Activated CD8-positive, alpha-beta T cell treated with anti-CD3 and anti-CD28 coated beads, Interleukin-2, amount 10 ng/mL, durations not matched to agents 7 days and 5 days (primary cell): ENCODE measurements at places on chromosomes 3 and 15.

DNA sequence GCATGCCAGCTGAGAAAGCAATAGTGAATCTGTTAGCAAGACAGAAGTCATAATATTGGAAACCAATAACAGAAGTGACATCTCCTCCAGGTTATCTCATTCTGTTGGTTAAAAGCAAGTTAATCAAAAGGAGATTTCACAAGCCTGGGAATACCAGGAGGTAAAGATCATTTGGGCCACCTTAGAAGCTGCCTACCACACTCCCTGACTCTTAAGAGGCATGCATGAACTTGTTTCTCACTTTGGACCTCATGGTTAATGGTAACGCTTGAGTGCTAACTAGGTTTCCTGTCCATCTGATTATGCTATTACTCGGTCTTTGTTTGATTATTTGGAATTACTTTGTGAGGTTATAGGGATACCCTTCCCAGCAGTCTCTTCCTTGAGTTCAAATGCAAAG lies 650.8 kb upstream of the SGO1 start:
- DNase-seq, result no peak

GRCh38 chr3:95705786-95706418 lies 1108.5 kb upstream of the EPHA6 start:
- peak; percentile 27 for DNase-seq

DNA sequence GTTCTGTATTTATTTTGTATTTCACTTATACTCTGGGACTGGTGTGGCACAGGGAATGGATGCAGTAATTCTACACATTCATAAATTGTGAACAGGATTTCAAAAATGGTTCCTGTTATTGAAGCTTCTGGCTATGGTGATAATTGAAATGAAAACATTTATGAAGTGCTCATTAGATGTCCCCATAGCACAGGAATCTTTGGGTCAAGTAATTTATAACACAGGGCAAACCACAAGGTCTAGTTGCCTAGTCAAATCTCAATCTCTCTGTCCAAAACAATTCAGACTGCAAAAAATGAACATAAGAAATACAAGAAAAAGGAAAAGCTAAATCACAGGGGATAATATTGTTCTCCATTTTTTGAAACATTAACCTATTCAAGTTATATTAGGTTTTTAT lies 117.5 kb upstream of the PTPRG start:
- DNase-seq, result no peak

DNA sequence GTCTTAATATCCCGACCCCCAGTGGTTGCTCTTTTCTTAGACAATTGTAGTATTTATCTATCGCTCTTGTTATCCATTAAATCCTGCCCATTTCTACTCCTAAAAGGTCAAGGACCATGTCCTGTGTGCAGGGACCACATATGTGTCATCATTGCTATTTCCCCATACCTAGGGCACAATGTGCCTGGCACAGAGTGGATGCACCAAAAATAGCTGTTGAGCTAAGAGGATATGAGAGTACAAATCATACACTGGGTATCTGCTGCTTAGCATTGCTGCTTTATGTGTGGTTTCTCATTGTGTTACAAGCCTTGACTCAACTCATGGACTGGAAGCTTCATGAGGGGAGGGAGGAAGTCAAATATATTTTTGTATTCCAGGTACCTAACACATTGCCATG lies 3.4 kb upstream of the MITF start:
- no peak for DNase-seq

DNA sequence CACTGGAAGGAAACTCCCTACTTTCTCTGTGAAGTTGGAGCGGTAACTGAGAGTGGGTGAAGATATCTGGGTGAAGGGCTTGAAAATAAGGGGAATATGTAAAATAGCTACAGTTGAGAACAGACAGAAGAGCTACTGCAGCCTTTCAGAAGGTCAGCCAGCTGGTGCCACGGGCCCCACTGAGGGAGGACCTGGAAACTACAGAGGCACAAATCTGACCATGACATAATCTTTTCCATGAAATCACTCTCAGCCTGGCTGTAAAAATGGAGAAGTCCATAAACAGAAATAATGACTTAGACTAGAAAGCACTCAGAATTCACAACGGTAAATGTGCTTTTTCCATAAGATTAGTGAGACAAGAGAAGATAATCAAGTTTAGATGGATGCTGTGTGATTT lies 46.4 kb downstream of the ST3GAL6 start:
- DNase-seq, result no peak

- peak; percentile 98 for DNase-seq
Measured at GRCh38 chr15:97960364-97961066, at the start of gene ARRDC4. ARRDC4 (plus strand) TSS chr15:97960703; CDS start chr15:97960862, 159 bp downstream.

DNA sequence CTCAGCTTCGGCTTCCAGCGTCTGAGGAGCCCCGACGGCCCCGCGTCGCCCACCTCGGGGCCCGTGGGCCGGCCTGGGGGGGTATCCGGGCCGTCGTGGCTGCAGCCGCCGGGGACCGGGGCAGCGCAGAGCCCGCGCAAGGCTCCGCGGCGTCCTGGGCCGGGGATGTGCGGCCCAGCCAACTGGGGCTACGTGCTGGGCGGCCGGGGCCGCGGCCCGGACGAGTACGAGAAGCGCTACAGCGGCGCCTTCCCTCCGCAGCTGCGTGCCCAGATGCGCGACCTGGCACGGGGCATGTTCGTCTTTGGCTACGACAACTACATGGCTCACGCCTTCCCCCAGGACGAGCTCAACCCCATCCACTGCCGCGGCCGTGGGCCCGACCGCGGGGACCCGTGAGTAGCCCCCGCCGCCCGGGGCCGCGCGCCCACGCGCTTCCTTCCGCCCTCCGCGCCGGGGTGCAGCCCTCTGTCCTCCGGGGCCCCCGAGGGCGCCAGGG lies 462 bp downstream of the EDEM1 start:
- DNase-seq, result peak; percentile 59

GRCh38 chr15:71050461-71050860 lies 64.8 kb upstream of the THSD4 start:
- DNase-seq, result no peak

GRCh38 chr3:14477311-14477935 lies 62.7 kb downstream of the GRIP2 start:
- no peak for DNase-seq

DNA sequence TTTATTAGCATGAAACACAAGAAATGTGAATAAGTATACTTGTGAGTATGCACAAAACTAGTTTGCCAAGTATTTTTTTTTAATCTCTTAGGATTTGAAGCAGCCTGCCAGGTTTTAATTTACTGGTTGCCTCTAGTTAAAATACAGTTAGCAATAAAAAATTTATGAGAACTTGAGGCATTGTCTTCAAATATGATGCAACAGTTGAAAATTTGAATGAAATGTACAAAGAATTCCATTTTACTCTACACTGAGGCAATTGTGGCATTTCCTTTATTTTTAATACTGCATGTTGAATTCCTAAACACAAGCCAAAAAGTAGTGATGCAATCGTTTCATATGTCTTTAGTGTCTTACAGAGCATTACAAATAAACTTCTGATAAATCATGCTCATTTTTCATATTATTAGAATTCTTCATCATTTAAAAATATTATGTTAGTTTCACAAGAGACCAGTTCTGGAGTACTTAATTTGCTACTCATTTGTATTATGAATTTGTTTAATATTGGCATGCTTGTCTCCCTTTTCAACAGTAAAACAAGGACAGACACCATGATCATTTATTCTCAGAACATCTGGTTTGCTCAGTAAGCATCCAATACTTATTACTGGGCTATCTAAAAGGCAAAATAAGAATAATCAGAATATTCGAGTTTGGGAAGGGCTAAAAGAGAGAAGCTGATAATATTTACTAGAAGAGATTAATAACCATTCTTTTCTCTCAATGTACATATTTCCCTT lies 124.8 kb upstream of the PTX3 start:
- DNase-seq, result no peak

DNA sequence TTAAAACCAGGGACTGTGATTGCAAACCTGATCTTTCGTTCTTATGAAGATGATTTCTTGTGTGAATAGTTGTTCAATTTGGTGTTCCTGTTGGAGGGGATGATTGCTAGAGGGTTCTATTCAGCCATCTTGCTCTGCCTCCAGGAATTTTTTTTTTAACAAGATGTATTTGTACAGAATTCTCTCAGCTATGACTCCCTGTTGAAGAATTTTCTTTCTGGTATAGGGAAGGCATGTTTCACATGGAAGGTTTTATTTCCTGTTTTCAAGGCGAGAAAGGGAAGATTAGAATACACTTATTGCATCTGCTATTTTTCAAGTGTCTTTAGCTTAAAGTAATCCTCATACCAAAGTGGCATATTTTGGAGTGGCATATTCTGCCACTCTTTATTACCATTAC lies 5.6 kb upstream of the LRRC34 start:
- DNase-seq, result no peak

DNA sequence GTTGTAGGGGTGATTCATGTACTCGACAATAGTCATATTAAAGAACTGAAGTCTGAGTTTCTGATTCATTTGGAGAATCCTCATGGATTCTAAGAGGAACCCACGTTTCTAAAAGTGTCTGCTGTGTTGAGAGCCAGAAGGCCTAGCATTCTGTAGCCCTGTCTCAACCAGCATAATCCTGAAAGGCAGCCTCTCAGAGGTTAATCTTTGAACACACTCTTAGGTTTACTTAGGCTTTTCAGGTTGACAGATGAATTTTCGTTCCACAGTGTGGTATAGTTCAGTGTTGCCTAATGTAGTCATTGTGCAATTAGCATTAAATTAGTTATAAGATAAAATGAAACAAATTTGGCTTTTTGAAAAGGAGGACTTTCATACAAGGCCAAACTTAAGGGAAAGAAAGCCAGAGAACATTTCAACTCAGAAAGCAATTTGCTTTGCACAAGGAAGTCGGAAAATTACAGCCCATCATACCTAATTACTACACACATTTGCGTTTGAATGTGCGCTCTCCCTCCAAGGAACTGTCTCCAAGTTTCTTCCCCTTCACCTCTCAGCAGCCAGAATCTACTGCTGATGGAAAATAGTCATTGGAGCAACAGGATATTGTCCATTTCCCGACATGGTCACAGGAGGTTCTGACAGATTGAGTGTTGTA lies 42.0 kb downstream of the AGBL1 start:
- DNase-seq, result no peak

DNA sequence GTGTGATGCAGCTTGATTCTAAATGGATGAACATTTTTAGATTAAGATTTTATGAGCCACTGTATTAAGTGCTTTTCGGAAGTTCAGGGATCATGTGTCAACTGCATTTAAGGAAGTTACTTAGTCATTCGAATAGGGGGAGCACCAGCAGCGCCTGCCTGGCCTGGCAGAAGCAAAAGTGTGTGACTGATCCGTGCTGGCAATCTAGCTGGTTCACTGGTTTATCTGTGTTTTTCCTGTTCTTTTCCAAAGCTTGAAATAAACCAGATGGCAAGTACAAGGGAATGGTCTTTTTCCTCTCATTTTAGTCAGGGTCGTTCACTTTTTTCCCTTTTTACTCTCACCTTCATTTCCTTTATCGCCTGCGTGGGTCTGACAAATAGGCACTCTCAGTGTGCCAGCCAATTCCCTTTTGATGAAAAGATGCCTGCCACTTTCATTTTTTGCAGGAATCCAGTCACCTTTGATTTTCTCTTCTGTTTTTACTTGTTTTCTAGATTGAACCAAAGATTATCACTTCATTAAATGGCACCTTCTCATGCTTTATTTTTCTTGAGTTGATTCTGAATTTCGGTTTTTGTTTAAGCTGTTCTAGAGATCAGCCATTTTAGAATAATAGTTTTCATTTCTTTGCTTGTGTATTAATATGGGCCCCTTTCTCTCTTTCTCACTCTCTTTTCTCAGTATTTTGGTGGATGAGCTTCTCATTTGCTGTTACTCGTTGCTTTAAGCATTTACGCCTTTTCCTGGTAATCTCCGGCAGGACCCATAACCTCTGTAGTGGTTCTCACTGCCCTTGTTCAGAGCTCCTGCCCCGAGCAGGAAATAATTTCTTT lies 2.8 kb downstream of the ABHD2 start:
- peak; percentile 51 for DNase-seq

DNA sequence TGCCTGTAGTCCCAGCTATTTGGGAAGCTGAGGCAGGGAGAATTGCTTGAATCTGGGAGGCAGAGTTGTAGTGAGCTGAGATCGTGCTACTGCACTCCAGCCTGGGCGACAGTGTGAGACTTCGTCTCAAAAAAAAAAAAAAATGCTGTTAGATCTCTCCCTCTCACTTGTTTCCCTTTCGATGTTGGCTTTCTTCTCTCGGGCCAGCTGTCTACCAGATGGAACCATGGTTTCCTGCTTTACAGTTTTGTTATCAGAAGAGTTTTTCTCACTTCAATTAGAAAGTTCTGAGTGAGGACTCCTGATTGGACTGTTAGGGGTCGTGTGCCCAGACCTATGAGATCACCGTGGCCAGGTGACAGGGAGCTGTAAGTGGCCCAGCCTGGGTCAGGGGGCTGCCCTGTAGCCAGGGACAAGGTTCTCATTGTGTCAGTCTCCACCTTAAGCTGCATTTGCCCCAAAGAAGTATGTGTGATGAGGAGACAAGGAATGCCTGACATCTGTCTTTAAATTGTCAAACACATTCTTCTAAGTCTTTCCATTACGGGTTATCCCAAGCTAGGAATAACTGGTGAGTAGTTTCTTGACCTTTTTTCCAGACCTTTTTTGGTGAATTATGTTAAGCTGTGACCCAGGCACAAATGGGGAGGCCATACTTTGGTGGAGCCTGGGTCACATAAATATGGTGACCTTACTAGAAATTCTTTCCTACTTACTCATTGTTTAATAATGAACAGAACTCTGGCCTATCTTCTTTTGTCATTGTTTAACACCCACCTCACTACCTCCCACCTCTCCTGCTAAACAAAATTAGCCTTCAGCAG lies 25.2 kb downstream of the SNAPC5 start:
- DNase-seq, result peak; percentile 74

GRCh38 chr3:57892423-57892822 lies 115.8 kb upstream of the FLNB start:
- no peak for DNase-seq

DNA sequence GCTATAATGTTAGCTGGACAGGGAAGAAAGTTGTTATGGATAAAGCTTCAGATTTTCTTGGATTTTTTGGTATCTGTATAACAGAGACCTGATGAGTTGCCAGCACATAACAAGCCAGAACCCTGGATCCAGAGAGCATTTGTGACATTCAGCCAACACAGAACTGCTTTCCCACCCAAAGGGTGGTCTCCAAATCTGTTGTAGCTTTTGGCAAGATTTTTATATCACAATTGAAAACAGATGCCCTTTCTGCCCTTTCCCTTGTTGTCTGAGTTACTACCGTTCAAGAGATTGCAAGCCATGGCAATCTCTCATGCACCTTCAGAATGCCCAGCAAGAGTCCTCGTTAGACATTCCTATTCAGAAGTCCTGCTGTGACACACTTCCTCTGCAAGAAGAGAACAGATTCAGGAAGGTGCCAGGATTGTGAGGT lies 107.6 kb upstream of the FGF7 start:
- DNase-seq, result no peak

GRCh38 chr15:80710635-80711554 lies 15.8 kb downstream of the ABHD17C start:
- peak; percentile 70 for DNase-seq

DNA sequence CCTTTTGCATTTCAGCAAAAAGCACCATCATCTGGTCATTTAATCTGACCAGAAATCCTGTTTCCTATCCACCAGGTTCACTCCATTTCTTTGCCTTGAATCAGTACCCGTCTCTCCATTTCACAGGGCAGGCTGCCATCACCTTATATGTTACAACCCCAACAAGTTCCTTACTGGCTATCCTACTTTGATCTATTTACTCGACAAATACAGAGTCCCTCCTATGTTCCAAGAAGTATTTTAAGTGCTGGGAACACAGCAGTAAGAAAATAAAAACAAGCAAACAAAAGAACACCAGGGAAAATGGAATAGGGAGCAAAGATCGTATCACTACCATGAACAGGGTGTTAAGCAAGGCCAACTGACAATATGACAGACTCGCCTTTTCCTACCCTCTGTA lies 295.2 kb upstream of the WNT5A start:
- DNase-seq, result no peak
